Melanocyte of skin (primary cell): ENCODE measurements at places on chromosomes 4 and X. TPM values are rescaled to one million over a fixed set of nuclear protein-coding genes. Genes with fewer than 3 reads are reported as not detected.

Gene TECRL
- not detected in 2 replicates for total RNA-seq

Gene ZFP42
- 0.67 and 1.2 TPM in 2 replicates for total RNA-seq

Gene PDE5A
- total RNA-seq, result 0.67 and 2.2 TPM in 2 replicates

Gene MOSPD2
- total RNA-seq, result 26.7 and 27.3 TPM in 2 replicates

Gene ETDA
- total RNA-seq, result not detected in 2 replicates

Gene PAGE3
- not detected in 2 replicates for total RNA-seq
